ENCODE measurements at places on chromosomes 7 and 10. TPM values are rescaled to one million over a fixed set of nuclear protein-coding genes. Genes with fewer than 3 reads are reported as not detected.

CROT gene
- total RNA-seq, result 9.1 TPM

GPR37 gene
- 7.5 TPM for total RNA-seq

COL28A1 gene
- total RNA-seq, result 3.2 TPM

ZNF775 gene
- 5.3 TPM for total RNA-seq

RFC2 gene
- total RNA-seq, result 38.6 TPM

TMEM213 gene
- total RNA-seq, result 9.8 TPM

FAM237B gene
- total RNA-seq, result not detected

TEX47 gene
- total RNA-seq, result not detected

CNNM2 gene
- total RNA-seq, result 3.2 TPM

IRF5 gene
- total RNA-seq, result 11.4 TPM

SMKR1 gene
- total RNA-seq, result 0.49 TPM

SFXN3 gene
- total RNA-seq, result 27.5 TPM

FAM13C gene
- not detected for total RNA-seq

DKK1 gene
- total RNA-seq, result 122 TPM

- no peak overlapping the region for H3K4me3 ChIP-seq
- no peak overlapping the region for H3K27ac ChIP-seq
- peaks cover 35% of the 10 kb centered on the region for H3K27me3 ChIP-seq
- no peaks in the 10 kb centered on the region for H3K36me3 ChIP-seq
- no peak for DNase-seq
These were observed 103.2 kb downstream of the DYNC1I1 start for GRCh38 chr7:95875519-95875918.

DNA sequence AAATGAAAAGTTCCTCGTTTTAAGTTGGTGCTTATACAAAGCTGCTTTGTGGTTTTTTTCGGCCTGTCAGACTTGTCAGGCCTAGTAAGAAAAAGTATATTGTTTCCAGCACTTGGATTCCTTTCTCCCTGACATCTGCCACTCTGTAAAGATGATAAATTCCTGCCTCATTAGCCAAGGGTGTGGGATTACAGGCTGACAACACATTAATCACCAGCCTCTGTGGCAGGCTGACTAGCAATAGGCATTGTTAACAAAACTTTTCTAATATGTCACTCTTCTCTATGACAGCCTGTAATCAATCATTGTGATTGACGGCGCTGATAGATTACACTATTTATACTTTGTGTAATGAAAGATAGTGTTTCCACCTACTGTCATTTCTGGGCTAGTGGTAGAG lies 682.5 kb downstream of the LRMDA start:
- H3K27me3 ChIP-seq, result no peaks in the 10 kb centered on the region
- no peaks in the 10 kb centered on the region for H3K36me3 ChIP-seq
- H3K27ac ChIP-seq, result no peak overlapping the region
- no peaks in the 10 kb centered on the region for H3K4me1 ChIP-seq
- H3K4me3 ChIP-seq, result no peak overlapping the region
- DNase-seq, result no peak

GRCh38 chr7:113199841-113200240 lies 81.5 kb upstream of the SMIM30 start:
- no peak overlapping the region for H3K4me3 ChIP-seq
- no peaks in the 10 kb centered on the region for H3K27me3 ChIP-seq
- H3K27ac ChIP-seq, result no peak overlapping the region
- peak; percentile 8 for DNase-seq

GRCh38 chr7:125423458-125424155 lies 494.0 kb upstream of the POT1 start:
- no peak overlapping the region for H3K4me3 ChIP-seq
- H3K4me1 ChIP-seq, result no peaks in the 10 kb centered on the region
- no peak overlapping the region for H3K27ac ChIP-seq
- H3K36me3 ChIP-seq, result no peaks in the 10 kb centered on the region
- no peak for DNase-seq

DNA sequence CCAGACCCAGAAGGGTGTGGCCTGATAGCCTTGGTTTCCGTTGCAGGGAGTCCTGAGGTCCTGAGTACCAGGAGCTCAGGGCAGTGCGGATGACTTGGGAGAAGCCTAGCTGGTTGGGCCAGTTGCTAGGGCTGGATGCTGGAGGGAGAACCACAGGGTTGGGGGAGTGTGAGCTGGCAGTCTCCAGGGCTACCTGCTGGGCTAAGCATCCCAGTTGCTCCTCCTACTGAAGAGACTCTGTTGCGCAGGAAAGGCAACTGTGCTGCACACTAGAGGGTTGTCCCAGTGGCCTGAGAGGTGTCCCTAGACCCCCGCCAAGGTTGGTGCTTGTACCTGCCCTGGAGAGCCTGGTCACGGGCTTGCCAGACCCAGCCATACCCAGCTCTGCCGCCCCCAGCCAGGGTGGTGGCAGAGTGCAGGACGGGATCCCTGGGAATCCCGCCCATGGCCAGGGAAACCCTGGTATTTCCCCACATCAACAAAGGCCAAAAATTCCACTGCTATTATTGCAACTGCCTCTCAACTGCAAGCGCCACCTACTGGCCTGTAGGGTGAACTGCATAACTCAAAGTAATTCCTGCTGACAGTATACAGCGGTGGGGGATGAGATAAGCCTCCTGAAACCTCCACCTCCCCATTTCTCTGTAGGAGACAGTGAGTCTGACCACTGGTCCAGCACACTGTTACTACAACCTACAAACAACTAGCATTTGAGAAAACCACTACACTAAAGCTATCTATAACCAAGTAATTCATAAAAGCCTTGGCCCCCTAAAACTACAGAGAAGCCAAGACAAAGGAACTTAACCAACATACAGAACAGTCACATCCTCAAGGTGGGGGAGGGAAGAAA lies 67.6 kb upstream of the DDC start:
- H3K4me3 ChIP-seq, result no peak overlapping the region
- H3K36me3 ChIP-seq, result no peaks in the 10 kb centered on the region
- H3K4me1 ChIP-seq, result peaks cover 26% of the 10 kb centered on the region
- peak overlapping the region; percentile 23 for H3K27ac ChIP-seq

- H3K4me3 ChIP-seq, result peak overlapping the region; percentile 44
- no peak overlapping the region for H3K27ac ChIP-seq
- H3K27me3 ChIP-seq, result peaks cover 95% of the 10 kb centered on the region
- H3K36me3 ChIP-seq, result no peaks in the 10 kb centered on the region
- no peak for DNase-seq
These were observed 171.7 kb downstream of the LSM5 start for GRCh38 chr7:32318300-32319011.

GRCh38 chr7:128705891-128706333 lies 33.2 kb upstream of the CALU start:
- H3K4me1 ChIP-seq, result peaks cover 14% of the 10 kb centered on the region
- H3K27me3 ChIP-seq, result no peaks in the 10 kb centered on the region
- no peaks in the 10 kb centered on the region for H3K36me3 ChIP-seq
- H3K4me3 ChIP-seq, result no peak overlapping the region

DNA sequence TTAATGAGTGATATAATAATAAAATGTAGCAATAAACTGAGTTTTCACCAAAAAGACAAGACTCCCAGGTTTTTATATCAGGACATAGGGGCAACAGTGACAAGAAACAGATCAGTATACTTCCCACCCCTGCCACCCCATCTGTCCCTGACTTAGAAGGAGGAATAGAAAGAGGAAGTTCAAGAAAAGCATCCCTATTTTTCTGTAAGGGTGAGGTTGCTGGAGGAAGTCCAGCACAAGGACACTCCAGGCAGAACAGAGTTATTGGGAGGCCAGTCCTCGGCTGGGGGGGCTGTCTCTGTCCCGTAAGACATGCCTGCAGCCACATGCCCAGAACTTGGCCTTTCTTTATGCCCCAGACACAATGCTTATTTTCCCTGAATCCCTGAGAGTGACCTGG lies 16.5 kb upstream of the TLX1 start:
- H3K27ac ChIP-seq, result no peak overlapping the region
- H3K4me3 ChIP-seq, result no peak overlapping the region
- no peak for DNase-seq
- H3K36me3 ChIP-seq, result peaks cover 4% of the 10 kb centered on the region
- peaks cover 31% of the 10 kb centered on the region for H3K27me3 ChIP-seq

DNA sequence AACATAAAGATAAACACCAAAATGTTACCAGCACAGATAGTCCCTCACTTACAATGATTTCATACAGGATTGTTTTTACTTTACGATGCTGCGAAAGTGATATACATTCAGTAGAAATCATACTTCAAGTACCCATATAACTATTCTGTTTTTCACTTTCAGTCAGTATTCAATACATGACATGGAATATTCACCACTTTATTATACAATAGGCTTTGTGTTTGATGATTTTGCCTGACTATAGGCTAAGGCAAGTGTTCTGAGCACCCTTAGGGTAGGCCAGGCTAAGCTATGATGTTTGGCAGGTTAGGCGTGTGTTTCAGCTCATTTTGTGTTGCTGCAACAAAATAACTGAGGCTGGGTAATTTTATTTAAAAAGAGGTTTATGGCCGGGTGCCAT lies 155.0 kb downstream of the RTKN2 start:
- H3K36me3 ChIP-seq, result no peaks in the 10 kb centered on the region
- H3K27me3 ChIP-seq, result no peaks in the 10 kb centered on the region
- peaks cover 65% of the 10 kb centered on the region for H3K4me1 ChIP-seq
- no peak overlapping the region for H3K27ac ChIP-seq
- H3K4me3 ChIP-seq, result no peak overlapping the region

DNA sequence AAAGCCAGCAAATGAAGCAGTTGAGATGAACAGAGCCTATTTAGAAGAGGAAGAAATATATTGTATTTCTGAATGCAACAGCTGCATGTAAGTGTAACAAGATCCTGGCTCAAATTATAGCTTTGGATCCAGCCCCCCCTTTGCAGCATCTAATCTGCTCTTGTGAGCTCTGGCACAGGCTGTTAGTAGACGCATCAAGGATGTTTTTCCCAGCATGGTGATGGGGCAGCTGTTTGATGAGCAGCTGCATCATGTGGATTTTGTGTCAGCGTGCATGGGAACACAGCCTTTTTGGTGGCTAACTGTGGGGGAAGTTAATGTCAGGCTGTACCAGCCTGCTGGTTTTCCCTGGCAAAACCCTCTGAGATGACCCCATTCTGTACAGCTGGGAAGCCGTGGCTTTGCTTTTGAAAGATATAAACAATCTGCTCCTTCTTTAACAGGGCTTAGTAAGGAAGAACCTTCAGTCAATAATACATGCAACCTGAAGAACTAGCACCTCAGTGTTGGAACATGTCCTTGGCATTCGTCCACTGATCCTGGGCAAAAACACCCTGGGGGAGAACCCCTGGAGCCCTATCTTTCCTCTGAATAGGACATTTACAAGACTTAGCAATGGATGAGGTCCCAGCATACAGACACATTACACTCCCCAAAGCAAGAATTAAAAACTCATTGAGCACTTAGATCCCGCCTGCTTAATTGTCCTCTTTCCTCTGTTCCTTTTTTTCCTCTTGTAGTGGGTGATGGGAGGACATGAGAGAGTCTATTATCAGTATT lies 70.6 kb downstream of the NPS start:
- H3K4me3 ChIP-seq, result no peak overlapping the region
- H3K27me3 ChIP-seq, result peaks cover 25% of the 10 kb centered on the region
- no peak for DNase-seq
- no peaks in the 10 kb centered on the region for H3K36me3 ChIP-seq
- no peaks in the 10 kb centered on the region for H3K4me1 ChIP-seq

DNA sequence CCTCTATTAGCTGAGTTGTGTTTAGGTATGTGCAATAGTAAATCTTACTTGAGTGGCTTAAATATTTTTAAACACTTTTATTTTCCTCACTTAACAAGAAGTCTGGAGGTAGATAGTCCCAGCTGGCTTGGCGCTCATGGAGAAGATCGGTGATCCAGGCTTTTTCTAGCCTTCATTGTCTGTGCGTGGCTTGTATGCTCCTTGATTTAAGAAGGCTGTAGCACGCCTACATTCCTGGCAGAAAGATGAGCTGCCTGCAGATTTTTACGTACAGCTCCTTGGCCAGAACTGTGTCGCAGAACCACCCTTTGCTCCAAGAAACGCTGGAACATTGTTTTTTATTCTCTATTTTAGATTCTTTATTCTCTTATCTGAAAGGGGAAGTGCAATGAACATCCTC lies 284.1 kb downstream of the KIF20B start:
- H3K4me1 ChIP-seq, result no peaks in the 10 kb centered on the region
- no peak overlapping the region for H3K4me3 ChIP-seq
- no peak for DNase-seq
- H3K27me3 ChIP-seq, result peaks cover 19% of the 10 kb centered on the region
- H3K36me3 ChIP-seq, result no peaks in the 10 kb centered on the region

GRCh38 chr10:117239721-117240620 lies 943 bp upstream of the SLC18A2 start:
- no peaks in the 10 kb centered on the region for H3K4me1 ChIP-seq
- no peak overlapping the region for H3K4me3 ChIP-seq
- H3K27me3 ChIP-seq, result peaks cover 55% of the 10 kb centered on the region

- H3K36me3 ChIP-seq, result peaks cover 43% of the 10 kb centered on the region
- peaks cover 60% of the 10 kb centered on the region for H3K27me3 ChIP-seq
- no peak for DNase-seq
- peaks cover 12% of the 10 kb centered on the region for H3K4me1 ChIP-seq
- peak overlapping the region; percentile 7 for H3K27ac ChIP-seq
These were observed 5.4 kb downstream of the PLAC9 start for GRCh38 chr10:80137920-80138319.

DNA sequence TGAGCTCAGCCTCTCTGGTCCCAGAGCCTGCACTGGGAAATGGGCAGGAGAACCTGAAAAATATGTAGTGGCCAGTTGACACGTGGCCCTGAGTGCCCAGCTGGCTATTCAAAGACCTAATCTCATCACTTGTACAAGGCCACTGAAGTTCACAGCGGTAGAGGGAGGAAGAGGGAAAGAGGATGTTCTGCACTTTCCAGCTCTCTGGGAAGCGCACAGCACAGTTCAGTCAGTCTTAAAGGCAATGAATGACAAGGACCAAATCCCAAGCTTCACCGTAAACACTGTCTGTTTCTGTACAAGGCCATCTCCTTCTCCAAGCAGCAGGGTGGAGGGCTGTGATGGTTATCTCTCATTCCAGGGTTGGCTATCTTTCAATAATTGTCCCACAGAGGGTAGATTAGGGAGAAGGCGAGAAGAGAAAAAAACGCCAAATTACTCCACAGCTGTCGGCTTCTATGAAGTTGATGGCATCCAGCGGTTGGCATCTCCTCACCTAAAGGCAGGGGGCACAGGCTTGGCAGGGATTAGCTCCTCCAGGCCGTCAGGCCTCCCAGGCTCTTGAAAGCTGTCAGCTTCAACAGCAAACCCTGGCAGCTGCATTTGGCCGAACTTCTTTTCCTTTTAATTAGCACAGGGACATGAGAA lies 10.6 kb downstream of the SFMBT2 start:
- no peaks in the 10 kb centered on the region for H3K4me1 ChIP-seq
- H3K27me3 ChIP-seq, result peaks cover 41% of the 10 kb centered on the region
- no peak for DNase-seq
- H3K4me3 ChIP-seq, result no peak overlapping the region

DNA sequence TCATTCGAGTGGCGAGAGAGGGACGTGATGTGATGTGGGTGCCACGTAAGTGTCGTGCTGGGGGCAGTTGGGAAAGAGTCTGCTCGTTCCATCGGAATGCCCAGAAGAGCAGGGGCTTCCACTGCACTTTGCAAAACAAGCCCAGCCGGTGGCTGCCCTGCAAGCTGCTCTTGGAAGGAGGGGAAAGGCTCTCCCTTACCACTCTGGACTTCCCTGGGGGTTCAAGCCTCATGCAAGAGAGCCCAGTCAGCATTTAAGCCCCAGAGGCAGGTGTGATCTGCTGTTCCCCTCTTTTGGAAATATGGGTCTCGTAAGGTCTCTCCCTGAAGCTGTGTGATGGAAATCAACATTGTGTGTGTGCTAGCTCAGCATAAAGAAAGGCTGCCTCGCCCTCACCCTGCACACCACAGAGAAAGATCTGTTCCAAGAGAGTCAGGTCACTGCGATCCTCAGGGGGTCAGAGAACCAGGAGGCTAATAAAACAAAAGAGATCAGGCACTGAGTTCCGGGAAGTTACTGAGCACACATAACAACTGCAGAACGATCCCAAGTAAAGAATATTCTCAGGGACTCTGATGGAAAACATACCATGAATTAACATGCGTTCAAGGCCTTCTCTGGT lies 212.5 kb downstream of the ADAM12 start:
- H3K36me3 ChIP-seq, result no peaks in the 10 kb centered on the region
- no peak overlapping the region for H3K27ac ChIP-seq
- H3K4me1 ChIP-seq, result no peaks in the 10 kb centered on the region
- no peaks in the 10 kb centered on the region for H3K27me3 ChIP-seq
- H3K4me3 ChIP-seq, result no peak overlapping the region
- no peak for DNase-seq

Measured in Calu3 (cell line).